ENCODE measurements at places on chromosomes 6 and 20.

GRCh38 chr6:67567842-67568241 is 1067.2 kb upstream of the ADGRB3 start:
- no peak for DNase-seq

GRCh38 chr6:134870677-134871498 is 79.0 kb downstream of the ALDH8A1 start:
- no peak for DNase-seq

DNA sequence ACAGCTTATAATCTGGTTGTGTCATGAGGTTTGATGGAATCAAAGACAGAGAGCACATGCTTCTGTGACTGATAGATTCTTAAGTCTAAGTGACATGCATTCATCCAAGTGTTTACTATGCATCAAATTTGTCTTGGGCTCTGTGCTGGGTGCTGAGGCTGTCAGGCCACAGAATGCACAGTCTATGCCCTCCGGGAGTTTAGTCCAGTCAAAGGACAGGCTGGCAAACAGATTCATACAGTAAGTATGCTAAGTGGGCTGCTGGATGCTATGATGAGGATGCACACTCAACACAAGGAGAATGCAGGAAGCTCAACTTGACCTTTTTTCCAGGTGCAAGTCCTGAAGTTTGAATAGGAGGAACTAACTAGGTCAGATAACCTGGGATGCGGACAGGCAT is 146.7 kb downstream of the UST start:
- DNase-seq: no peak

DNA sequence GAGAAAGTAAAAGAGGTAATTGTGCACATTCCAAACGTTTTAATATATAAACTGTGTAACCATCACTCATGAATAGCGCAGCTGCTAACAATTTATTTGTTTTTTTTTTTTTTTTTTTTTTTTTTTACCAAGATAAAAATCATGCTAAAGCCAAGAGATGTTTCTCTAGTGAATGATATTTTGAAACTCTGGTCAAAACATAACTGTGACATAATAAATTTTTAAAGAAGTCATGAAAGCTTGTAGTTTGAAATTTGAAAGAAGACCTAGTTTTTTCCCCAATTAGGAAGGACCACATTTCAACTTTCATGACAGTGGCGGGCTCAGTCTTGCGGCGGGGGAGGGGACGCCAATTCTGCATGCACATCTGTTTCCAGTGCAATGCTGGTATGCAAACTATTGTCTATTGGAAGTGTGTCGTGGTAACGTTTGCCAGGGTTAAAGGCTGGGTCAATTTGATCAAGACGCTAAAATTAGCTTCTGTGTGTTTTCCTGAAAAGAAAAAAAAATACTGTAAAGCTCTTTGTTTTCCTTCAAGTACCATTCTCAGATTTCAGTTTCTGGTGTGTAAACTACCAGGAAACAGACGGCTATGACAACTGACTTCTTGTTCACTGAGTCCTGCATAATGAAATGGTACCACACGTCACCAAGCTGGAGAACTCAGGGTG is 211.9 kb downstream of the FOXC1 start:
- DNase-seq: no peak

- no peak for DNase-seq
Observed at GRCh38 chr6:42137194-42137753, 5.1 kb downstream of the C6orf132 start.

DNA sequence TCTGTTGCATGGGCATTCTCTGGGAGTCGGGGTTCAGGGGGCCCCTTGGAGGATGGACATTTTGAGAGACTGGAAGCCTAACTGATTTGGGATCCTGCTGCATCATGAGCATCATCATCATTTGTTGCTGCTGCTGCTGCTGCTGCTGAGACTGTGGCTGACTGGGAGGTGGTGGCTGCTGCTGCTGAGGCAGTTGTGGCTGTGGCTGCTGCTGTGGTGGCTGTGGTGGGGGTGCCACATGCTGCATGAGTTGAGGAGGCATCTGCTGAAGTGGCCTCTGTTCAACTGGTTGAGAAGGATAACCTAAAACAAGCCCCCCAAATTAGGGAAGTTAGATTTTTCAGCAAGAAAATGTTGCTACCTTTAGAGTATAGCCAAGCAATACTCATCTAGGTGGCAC is 38.9 kb downstream of the TP53INP2 start:
- no peak for DNase-seq

DNA sequence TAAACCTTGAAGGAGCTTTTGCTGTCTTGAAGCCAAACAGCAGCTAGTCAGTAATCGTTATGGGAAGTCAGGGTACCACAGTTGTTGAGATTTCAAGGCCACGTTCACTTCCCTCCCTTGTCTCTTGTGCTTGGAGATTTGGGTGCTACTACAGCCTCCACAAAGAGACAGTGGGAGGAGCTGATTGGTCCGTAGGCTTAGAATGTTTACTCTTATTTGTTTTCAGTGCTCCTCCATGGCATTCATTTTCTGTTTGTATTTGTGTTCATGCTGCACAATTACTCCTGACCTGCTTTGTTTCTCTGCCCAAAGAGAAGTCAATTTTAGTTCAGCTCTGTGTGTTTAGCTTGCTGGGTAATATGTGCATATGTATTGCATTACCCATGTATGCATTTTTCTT is 147.7 kb downstream of the PRL start:
- no peak for DNase-seq

DNA sequence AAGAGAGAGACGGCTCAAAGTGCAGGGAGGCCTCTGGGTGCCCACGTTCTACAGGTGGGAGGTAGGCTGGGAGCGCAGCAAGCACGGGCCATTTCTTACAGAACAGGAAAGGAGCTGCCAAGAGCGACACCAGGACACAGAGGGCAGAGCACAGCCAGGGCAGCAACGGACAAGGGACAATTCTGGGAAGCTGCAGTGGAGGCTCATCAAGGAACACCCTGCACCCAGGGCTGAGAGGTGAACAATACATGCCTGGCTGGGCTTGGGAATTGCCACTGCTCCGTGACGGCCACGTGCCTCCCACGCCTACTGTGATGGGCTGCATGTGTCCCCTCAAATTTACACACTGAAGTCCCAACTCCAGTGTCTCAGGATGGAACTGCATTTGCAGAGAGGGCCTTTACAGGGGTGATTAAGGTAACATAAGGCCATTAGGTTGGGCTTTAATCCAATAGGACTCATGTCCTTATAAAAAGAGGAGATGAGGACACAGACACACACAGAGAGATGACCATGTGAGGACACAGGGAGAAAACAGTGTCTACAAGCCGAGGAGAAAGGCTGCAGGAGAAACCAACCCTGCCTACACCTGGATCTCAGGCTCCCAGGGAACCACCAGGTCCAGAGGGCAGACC is 13.6 kb downstream of the SERPINB6 start:
- no peak for DNase-seq

DNA sequence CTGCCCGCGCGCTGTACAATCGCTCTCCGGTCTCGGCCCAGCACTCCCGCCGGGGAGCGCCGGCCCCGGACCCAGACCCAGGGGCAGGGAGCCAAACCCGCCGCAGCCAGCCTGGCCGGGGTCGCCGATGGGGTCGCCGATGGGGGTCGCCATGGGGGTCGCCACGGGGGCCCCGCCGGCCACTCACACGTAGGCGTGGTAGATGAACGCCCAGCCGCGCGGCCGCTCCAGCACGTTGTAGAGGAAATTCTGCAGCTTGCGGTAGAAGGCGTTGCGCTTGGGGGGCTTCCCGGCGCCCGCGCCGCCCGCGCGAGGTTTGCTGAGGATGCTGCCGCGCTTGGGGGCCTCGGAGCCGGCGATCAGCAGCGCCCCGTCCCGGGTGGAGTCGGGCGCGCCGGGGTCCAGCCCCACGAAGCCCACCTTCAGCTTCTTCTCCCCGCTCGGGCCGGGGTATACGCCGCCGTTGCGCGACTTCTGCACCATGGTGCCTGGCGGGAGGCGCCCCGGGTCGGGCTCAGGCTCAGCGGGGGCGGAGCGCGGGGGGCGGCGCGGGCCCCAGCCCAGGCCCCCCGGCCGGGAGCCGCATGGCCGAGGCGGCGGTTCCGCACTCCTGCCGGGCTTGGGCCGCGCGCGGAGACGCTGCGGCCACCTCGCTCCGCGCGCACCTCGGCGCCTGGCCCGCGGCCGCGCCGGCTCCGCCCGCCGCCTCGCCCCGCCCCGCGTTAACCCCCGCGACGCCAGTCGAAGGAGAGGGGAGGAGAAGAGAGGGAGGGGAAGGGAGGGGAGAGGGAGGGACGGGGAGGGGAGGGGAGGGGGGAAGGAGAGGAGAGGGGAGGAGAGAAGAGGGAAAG is at the start of gene KCNQ2:
Gene KCNQ2, minus strand, starts transcription at position 675 of the 851 bp plus-strand sequence. Its CDS starts 192 bp downstream, at position 483.
- DNase-seq: no peak
